NCI-H774 (cell line): ENCODE measurements at places on chromosomes 12 and 14.

GRCh38 chr14:69073915-69074314, 79.0 kb downstream of the DCAF5 start:
- DNase-seq = no peak

- no peak for DNase-seq
Observed at GRCh38 chr12:88298761-88299242, 156.7 kb downstream of the TMTC3 start.

DNA sequence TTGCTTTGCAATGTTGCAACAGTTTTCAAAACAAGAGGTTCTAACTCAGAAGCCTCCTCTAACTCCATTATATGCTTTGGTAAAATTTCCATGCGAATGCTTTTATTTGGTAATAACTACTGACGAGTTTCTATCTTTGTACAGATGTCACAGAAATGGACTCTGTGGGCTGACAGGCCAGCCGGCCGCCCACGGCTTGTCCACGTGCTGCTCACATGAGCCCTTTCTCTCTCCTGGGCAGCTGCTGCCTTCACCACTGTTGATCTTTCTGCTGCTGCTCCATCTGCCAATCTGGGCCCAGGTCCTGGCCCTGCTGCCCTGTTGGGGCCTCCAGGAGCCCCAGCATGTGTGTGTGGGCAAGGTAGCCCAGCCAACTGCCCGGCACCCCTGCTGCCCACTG, 168.2 kb upstream of the TMEM132C start:
- DNase-seq = no peak

GRCh38 chr14:100680439-100681051, 46.1 kb upstream of the DLK1 start:
- DNase-seq = no peak

DNA sequence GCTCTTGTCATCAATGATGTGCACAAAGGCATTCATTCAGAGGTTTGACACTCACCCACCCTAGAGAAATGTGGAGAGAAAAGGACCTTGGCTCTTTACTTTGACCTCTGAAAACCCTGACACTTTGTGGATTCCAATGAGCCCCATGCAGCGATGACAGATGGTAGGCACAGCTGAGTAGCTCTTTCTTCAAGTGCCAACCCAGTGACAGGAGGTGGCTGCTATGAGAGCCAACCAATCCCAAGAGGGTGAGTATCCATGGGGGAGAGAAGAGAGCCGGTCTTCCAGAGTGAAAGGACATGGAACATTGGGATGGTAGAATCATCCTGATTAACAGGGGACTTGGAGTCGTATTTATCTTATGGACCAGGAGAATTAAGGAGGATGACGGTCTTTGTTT, 17.8 kb downstream of the SLC8A3 start:
- DNase-seq = no peak

DNA sequence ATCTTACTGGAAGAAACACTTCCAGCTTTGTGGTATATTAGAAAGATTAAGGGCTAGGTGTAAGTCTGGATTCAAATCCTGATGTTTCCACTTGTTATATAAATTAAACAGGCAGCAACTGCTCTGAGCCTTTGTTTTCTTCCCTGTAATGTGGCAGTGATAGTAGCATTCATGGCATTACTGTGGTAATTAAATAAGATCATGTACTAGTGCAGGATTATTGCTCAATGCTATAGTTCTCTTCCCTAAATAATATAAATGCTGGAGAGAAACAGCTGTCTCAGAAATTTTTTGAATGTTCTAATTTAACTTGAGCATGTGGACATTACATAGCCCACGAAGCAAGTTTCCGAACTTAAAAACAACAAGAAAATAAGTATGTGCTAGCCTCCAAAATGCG, 5.4 kb downstream of the TMEM117 start:
- DNase-seq = no peak

GRCh38 chr12:68281322-68282077, 28.1 kb upstream of the IL22 start:
- DNase-seq = no peak

GRCh38 chr12:6469609-6470374, 685 bp downstream of the VAMP1 start:
- DNase-seq = no peak

- no peak for DNase-seq
Observed at GRCh38 chr12:93448796-93449195, 7.0 kb upstream of the UBE2N start.

GRCh38 chr14:56959869-56960268, 149.6 kb upstream of the OTX2 start:
- no peak for DNase-seq

- DNase-seq = no peak
Observed at GRCh38 chr12:114681116-114681871, 2.7 kb downstream of the TBX3 start.

DNA sequence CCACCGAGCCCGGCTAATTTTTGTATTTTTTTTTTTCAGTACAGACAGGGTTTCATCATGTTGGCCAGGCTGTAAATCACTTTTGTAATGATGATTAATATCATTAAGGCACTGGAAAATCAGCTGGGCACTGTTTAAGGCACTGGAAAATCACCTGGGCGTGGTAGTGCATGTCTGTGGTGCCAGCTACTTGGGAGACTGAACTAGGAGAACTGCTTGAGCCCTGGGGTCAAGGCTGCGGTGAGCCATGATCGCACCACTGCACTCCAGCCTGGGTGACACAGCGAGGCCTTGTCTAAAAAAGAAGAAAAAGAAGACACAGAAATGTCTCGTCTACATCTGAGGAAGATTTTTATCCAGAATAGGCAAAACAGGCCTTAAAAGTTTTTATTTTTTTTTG, 12.7 kb downstream of the SLC11A2 start:
- DNase-seq = no peak

DNA sequence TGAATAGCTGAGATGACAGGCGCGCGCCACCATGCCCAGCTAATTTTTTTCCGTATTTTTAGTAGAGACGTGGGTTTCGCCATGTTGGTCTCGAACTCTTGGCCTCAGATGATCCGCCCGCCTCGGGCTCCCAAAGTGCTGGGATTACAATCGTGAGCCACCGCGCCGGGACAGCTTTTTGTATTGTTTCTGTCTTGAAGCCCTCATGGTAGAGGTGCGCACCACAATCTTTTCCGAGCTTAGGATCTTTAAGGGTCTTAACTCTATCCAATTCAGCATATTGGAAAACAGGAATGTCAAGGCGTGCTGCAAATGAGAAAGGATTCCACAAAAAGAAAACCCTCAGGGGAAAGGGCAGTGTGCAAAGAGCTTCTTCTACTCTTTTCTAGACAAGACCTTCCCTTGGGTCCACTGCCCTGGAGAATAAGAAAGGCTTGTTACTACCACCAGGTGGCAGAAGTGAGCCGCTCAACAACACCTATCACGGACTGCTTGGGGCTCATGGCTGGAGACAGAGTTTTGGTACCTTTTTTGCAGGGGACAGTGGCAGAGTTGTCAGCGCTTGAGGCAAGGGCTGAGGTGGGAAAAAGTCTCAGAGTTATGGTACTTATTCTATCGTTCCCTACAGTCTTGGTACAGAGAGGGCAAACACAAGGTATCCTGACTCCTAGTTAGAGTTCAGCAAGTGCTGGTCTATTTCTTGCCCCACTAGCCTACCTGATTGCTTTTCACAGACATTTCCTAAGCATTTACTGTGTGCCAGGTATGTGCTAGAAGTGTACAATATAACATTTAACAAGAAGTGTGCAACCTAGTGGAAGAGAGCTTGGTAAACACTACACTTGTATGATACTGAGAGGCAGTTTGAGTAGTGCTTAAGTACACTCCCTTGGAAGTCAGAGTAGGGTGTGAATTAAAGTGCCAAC, 16.4 kb upstream of the SP7 start:
- peak; percentile 79 for DNase-seq

- DNase-seq = no peak
Observed at GRCh38 chr14:42676636-42677035, 1070.0 kb downstream of the LRFN5 start.

- DNase-seq = peak; percentile 50
Observed at GRCh38 chr14:104240434-104241157, 102.2 kb downstream of the KIF26A start.

DNA sequence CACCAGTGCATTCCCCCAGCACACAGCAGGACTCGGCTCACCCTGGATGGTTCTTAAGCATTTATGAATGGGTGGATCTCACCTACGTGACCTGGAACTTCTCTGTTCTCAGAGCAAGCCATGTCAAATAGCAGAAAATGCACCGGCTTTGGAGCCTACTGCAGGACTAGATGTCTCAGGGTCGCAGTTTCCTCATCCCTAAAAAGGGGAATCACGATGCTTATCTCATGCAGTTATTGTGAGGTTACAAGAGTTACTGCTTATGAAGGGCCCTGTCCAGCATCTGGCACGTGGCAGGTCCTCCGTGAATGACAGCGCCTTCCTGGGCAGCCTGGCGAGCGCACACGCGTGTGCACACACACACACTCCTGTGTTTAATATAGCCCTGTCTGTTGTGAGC, 128.5 kb downstream of the ETV6 start:
- DNase-seq = no peak

- no peak for DNase-seq
Observed at GRCh38 chr12:14960548-14961465, 594 bp downstream of the ARHGDIB start.

- DNase-seq = no peak
Observed at GRCh38 chr12:98492580-98493140, 22.7 kb upstream of the TMPO start.

DNA sequence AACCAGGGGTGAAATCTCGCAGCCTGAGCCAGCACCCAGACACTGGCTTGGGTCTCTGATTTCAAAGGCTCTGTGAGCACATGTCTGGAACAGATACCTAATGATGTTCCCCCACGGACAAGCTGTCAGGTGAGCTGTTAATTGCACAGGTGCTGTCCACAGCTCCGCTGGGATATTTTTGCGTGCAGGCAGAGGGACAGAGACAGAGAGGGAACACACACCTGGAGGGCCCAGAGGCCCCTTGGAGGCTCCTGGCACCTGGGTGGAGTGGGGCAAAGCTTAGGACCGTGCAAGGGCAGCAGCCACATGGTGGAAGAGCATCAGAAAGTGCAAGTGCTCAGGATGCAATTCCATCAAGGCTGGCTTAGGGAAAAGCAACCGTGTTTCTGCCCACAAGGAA, 57.3 kb downstream of the ARL6IP4 start:
- DNase-seq = no peak

DNA sequence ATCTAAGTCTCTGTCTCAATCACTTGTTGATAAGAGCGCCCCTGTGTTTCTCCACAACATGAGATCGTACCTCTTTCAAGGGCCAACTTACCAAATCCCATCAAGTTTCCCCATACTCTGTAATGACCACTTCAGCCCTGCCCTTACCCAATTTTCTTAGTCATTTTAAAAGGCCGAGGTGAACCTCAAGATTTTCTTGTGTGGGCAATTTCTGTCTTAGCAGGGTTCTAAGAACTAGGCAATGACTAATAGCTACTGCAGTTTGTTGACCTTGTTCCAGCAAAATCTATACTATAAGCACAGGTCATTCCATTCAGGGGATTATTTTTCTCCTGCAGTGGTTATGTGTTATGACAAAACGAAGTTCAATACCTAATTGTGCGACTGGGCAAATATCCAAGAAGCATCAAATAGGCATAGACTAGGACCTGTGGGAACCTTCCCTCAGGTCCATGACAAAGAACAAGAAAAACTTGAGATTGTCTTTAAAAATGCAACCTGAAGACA, 359.8 kb downstream of the PCNX1 start:
- DNase-seq = no peak

GRCh38 chr12:106125351-106126095, 13.2 kb downstream of the NUAK1 start:
- no peak for DNase-seq

GRCh38 chr14:84080944-84081343, 1449.0 kb upstream of the FLRT2 start:
- no peak for DNase-seq

GRCh38 chr12:32688786-32689185, 9.7 kb downstream of the DNM1L start:
- no peak for DNase-seq

- DNase-seq = no peak
Observed at GRCh38 chr14:97878727-97879126, 1081.5 kb downstream of the VRK1 start.

- DNase-seq = no peak
Observed at GRCh38 chr14:94021001-94021400, 5.1 kb upstream of the OTUB2 start.

DNA sequence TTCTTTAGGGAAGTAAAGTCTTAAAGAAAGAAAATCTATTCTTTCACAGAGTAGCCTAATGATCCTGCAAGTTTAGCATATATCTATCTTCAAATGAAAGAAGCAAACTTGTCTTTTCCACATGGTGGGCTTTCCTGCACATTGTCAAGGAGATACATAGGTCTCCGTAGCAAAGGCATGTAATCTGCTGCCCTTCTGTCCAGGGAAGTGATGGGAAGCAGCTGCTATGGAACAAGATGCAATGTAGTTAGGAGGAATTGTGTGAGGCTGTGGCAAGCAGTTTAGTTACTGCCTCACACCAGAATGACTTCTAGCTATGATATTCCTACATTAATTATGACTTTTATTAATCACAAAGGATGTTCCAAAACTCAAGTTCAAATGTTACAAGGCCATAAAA, 174.4 kb downstream of the PDZRN4 start:
- DNase-seq = no peak

DNA sequence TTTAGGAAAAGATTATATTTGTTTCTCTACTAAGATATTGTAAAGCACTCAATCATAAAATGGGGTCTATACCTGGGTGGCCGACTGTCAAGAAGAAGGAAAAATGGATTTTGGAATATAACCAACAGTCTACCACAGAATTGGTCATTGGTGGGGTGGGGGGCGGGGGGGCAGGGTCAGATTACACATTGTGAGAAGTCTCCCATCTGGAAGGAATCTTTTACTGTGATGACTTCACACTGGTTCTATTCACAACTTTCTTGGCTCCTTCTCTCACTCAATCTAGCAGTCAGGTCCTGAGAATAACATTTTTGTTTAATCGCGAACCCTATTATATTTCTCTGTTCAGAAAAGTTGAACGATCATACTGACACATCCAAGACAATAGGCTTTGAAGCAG, 8.7 kb upstream of the CLEC4E start:
- DNase-seq = no peak

DNA sequence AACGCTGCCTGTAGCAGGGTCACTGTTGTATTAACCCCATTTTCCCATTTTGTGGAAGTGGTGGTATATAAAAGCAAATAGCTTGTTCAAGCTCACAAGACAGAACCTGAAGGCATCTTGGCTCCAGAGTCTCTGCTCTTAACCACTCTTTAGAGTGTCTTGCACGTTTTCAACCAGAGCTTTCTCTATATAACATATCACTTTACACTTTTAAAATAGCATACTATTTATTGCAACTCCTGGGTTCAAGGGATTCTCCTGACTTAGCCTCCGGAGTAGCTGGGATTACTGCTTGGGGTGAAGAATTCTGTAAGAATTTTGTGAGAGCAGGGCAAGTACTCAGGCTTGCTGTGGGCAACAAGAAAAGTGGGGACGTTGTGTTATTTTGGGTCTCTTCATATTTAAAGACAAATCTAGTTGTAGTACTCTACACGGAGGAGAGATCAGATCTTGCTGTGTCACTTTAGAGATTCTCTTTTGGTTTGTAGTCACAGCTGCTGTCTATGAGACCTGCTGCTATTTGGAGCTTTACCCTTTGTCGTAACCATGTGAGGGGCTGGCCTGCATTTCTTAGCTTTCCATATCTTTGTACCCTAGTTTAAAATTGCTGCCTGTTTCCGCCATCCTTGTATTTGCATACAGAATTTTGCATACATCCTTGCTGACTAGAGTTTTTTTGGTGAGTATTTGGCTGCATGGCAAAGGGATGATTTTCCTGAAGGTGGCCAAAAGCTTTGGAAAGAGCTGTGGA, 40.7 kb downstream of the WDR20 start:
- no peak for DNase-seq
